Bone marrow (tissue), 2 donors: ENCODE measurements at places on chromosomes 5 and 9.

- DNase-seq, result no peak
Observed at GRCh38 chr5:80921026-80921425, 39.1 kb upstream of the RASGRF2 start.

DNA sequence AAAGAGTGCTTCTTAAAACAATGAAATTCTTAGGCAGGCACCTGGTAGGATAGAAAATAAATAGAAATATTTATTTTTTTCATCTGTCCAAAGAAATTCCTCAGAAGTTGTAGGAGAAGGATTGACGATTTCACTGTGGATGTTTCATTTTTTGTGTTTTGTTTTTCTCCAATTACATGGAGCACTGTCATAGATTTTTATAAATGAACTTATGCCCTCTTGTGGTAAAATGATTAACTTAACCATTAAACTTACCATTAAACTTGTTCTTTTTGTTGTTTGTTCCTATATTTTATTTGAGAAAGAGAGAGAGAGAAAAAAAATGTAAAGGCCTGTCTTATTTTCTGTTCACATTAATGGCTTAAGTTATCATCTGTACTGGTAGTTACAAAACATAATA lies 339.2 kb downstream of the PRR16 start:
- DNase-seq, result no peak

DNA sequence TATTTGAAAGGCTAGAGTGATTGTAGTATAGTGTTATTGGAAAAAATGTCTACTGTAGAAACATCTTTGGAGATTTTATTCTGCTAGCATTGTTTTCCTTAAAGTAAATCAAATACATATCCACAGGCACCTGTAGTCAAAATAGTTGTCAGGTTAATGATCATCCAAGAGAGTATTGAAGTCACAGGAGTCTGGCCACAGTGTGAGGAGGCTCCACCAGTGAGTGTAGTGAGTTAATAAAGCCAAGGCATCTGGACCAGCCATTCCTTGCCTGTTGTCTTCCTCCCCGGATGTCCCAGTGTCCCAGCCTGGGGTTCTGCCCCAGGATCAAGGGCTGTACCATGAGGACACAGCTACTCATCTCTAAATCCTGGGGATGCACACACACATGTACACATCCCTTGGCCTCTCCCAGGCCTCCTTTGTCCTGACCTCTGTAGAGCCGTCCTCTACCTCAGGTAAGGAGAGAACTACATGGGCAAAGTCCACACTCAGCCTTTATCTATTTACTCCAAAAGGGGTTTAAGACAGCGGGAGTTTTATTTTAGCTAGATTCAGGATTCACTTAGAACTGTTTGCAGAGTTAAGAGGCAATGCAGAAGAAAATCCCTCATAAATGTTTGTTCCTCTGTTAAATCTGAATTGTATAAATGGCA lies 3.7 kb downstream of the PIK3R1 start:
- DNase-seq, result no peak

- no peak for DNase-seq
Observed at GRCh38 chr5:139694556-139695177, 46.5 kb downstream of the CXXC5 start.
